Spinal cord (tissue), 10 donors: ENCODE measurements at places on chromosomes 12 and 14. TPM values are rescaled to one million over a fixed set of nuclear protein-coding genes. Genes with fewer than 3 reads are reported as not detected.

Gene GPR84
- 0.33 TPM for total RNA-seq

Gene PARPBP
- total RNA-seq: 14.1 TPM

Gene LMNTD1
- total RNA-seq: 3.0 TPM

Gene TAS2R8
- 0.89 TPM for total RNA-seq

Gene PIWIL1
- total RNA-seq: 0.17 TPM

Gene TSHR
- total RNA-seq: 6.5 TPM

Gene OLR1
- total RNA-seq: 27.2 TPM

DNA sequence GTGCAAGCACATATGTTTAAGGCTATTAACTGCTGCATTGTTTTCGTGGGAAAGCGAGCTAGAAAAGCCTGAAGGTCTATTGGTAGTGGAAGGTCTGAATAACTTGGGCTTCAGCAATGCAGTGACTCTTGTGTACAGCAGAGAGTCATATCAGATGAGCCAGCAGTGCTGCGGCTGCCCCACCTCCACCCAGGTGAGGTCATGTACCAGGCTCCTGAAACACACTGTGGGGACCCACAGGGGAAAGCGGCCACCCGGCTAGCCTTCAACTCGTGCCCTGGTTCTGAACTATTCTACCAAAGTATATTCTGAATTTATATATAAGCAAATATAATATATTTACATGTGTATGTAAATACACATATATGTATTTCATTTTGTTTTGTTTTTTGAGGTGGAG is 12.7 kb upstream of the RAN start:
- no peak overlapping the region for H3K4me3 ChIP-seq
- DNase-seq: no peak
- H3K4me1 ChIP-seq: no peaks in the 10 kb centered on the region
- no peaks in the 10 kb centered on the region for H3K27me3 ChIP-seq
- H3K36me3 ChIP-seq: no peaks in the 10 kb centered on the region

GRCh38 chr14:21768116-21768874 is 94.7 kb upstream of the OR4E1 start:
- DNase-seq: no peak
- H3K27me3 ChIP-seq: no peaks in the 10 kb centered on the region
- no peak overlapping the region for H3K4me3 ChIP-seq
- H3K27ac ChIP-seq: no peak overlapping the region
- H3K4me1 ChIP-seq: no peaks in the 10 kb centered on the region
- no peaks in the 10 kb centered on the region for H3K36me3 ChIP-seq

GRCh38 chr12:88895634-88896033 is 315.4 kb upstream of the KITLG start:
- DNase-seq: no peak
- H3K27me3 ChIP-seq: no peaks in the 10 kb centered on the region
- H3K36me3 ChIP-seq: no peaks in the 10 kb centered on the region
- no peak overlapping the region for H3K4me3 ChIP-seq
- H3K27ac ChIP-seq: no peak overlapping the region

GRCh38 chr12:125657681-125658080 is 592.4 kb downstream of the AACS start:
- H3K4me3 ChIP-seq: no peak overlapping the region
- H3K36me3 ChIP-seq: no peaks in the 10 kb centered on the region
- no peak for DNase-seq
- no peaks in the 10 kb centered on the region for H3K27me3 ChIP-seq

- H3K36me3 ChIP-seq: no peaks in the 10 kb centered on the region
- peaks cover 24% of the 10 kb centered on the region for H3K4me1 ChIP-seq
- DNase-seq: peak; percentile 80
Observed at GRCh38 chr14:77158175-77158881, 16.7 kb upstream of the ZDHHC22 start.

GRCh38 chr14:78593949-78594348 is 423.8 kb downstream of the NRXN3 start:
- no peak overlapping the region for H3K4me3 ChIP-seq
- no peaks in the 10 kb centered on the region for H3K36me3 ChIP-seq
- H3K27ac ChIP-seq: no peak overlapping the region
- H3K27me3 ChIP-seq: no peaks in the 10 kb centered on the region
